ENCODE measurements at places on chromosomes 4 and X.

GRCh38 chr4:15656038-15656470 is 897 bp upstream of the FBXL5 start:
- DNase-seq: no peak

- DNase-seq: no peak
These were observed 5.5 kb upstream of the ATP2B3 start for GRCh38 chrX:153511784-153512500.

GRCh38 chr4:42586775-42587174 is 70.1 kb downstream of the ATP8A1 start:
- DNase-seq: no peak

- DNase-seq: no peak
These were observed 8.0 kb downstream of the IGFBP7 start for GRCh38 chr4:57102050-57102624.

- no peak for DNase-seq
These were observed 38.3 kb upstream of the MMAA start for GRCh38 chr4:145580906-145581305.

DNA sequence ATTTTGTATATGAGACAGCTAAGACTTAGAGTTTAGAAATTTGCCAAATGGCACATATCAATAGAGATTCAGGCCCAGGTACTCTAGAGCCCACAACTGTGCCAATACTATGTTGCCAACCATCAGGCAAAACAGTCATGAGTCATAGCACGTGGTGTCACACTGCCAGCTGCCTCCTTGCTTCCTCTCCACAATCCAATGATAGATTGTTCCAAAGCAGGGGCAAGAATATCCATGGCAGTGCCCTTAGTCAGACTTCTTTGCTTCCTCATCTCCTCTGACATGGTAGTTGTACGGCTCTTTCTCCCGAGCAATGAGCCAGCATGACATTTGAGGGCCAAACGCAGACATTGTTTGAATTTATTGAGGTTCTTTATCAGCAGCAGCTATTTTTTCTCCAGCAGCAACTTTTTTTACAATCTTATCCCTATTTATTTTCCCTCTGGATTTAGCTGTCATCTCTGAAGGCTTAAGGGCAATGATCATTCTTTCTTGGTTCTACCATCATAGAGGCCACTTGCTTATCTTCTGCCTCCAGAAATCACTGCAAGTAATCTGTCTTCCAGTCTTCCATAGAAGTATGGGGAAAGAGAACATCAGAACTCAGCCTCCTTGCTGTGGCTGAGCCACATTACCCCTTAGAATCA is 169.7 kb downstream of the COL4A6 start:
- no peak for DNase-seq

GRCh38 chr4:48899432-48899749 is 7.2 kb downstream of the OCIAD2 start:
- no peak for DNase-seq

GRCh38 chr4:152479428-152480026 is 56.4 kb downstream of the FBXW7 start:
- no peak for DNase-seq

GRCh38 chr4:8283161-8283560 is 13.6 kb downstream of the HTRA3 start:
- no peak for DNase-seq

DNA sequence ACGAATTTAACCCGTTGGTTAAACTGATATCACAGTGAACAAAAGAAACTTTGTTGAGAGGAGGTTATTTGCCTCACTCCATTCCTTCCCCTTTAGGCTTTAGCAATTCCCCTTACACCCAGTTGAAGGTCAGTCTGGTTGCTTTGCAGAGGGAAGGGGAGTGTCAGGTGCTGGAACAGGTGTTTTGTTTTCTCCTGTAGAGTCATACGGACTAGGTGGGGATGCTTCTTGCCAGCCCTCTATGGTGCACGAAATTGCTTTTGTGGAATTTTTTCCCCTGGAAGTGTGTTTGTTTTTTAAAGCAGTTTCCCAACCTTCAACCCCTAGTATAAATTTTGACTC is 33.1 kb downstream of the DLG3 start:
- DNase-seq: no peak

GRCh38 chr4:88893961-88894360 is 163.0 kb downstream of the FAM13A start:
- DNase-seq: no peak

DNA sequence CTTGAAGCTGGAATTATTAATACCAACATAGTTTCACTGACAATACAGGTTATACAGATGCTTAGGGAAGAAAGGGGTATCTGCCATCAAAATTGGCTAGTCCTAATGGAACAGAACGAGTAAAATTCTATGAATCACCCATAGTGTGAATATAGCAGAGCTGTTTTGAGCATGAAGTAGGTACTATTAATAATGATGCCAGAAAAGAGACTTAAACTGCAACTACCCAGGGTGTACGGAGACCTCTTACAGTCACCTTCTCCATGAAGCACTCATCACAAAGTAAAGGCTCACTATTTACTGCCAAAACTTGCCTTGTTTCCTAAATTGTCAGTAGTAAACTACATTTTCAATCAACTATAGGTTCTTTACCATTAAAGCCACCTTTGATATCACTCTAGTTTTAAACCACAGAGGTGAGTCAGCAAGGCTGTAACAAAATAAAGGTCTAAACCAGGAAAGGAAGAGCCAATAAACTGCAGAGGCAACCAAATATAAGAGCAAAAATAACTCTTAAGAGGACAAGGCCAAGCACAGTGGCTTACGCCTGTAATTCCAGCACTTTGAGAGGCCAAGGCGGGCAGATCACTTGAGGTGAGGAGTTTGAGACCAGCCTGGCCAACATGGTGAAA is 114.4 kb downstream of the FRYL start:
- no peak for DNase-seq

DNA sequence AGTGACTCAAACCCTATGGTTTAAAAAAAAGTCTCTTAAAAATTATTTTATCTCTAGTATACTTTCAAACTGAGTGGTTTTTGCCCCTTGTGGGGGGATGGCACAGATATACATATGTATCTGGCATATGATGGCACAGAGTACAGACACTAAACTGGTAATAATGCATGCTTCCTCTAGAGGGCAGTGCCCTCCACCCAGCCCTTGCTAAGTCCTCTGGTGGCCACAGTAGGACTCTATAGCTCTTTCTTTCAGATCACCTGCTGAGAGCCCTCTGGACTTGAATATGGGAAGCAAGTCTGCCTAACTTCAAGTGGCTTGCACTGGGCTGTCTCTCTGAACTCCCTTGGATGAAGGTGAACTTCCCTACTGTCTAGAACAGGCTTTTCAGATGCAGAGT is 66.3 kb downstream of the TSPAN7 start:
- no peak for DNase-seq

- no peak for DNase-seq
These were observed 43.3 kb upstream of the STX18 start for GRCh38 chr4:4585012-4585670.

- DNase-seq: no peak
These were observed 199.8 kb upstream of the GATB start for GRCh38 chr4:151960449-151961230.

- no peak for DNase-seq
These were observed 1.6 kb downstream of the RCHY1 start for GRCh38 chr4:75512386-75513211.

- no peak for DNase-seq
These were observed 31.6 kb upstream of the CLNK start for GRCh38 chr4:10716163-10716562.

DNA sequence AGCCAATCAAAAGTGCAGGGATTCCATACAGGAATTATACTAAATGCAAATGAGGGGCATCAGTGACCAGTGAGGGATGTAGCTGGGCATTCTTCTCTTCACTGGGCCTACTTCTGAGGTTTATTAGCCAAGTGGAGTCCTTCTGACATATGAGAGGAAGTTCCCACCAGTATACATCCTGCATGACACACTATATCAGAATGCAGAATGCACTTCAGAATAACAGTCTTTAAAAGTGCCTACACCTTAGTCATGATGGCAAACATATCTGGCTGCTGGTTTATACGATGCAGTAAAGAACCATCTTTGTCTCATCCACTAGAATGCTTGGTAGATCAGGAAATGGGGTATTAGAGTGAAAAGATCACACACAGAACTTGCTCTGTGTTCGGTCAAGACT is 180.3 kb upstream of the PPARGC1A start:
- no peak for DNase-seq

DNA sequence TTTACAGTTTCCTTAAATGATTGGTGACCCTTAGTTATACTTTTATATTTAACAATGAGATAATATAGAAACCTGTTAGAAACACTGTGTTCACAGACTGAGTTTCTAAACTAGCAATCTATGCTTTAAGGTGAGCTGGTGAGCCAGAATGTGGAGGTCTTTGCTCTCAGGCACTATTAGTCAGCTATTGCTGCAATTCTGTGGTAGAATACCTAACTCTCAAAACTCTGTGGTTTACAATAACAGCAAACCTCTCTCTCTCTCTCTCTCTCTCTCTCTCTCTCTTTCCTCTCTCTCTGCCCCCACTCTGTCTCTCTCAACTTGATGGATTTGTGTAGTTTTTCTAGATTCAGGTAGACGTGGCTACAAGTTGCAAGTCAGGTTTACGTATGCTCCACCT is 17.6 kb upstream of the LCORL start:
- no peak for DNase-seq

DNA sequence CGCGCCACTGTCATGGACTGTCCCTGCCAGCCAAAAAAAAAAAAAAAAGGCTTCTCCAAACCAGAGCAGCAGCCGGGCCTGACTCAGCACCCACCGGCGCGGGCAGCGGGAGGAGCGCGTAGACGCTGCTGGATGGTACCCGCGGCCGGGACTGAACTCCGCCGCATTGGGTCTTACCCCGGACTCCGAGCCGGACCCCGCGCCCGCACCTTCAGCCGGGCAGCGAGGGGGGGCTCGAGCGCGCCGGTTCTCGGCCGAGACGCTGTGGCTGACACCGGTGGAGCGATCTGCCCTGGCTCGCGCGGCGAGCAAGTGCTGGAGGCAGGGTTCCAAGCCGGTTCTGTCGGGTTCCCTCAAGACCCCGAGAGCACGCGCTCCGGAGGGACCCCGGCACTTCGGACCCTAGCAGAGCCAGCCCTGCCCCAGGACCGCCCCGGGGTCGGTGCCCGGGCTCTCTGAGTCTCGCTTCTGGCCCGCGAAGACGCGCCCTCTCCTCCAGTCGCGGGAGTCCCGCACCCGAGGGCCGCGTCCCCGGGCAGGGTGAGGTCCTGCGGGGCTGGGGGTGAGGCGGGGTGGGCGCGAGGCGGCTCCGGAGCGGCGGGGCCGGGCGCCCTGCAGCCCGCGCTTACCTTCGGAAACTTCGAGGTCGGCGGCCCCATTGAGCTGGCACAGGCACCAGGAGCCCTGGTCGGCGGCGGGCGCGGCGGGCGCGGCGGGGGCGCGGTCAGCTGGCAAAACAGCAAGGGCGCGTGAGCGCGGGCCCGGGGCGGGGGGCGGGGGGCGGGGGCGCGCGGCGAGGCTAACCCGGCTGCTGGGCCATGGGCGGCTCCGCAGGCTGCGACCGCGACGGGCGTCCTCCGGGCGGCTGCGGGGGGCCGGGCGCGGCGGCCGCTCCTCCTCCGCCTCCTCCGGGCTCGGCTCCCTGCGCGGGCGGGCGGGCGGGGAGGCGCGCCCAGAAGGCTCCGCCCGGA is 11.8 kb upstream of the MAN2B2 start:
- DNase-seq: no peak

DNA sequence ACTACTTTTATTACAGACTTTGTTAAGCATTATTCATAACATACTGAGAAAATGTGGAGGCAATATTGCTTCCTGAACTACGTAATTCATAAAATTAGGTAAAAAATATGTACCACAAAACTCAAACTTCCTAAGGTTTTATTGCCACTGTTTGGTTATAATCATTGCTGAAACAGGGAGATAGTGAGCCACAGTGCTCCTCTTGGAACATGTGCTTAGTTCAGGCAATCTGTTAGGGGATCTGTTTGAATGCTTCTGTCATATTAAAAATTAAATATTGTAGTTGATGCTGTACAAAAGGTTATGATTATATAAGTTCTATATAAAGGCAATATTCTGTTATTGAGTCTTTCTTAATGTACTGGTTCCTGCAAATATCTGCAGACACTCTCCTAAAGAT is 480.7 kb downstream of the GRXCR1 start:
- DNase-seq: no peak

GRCh38 chr4:3286335-3287175 is 6.3 kb upstream of the RGS12 start:
- DNase-seq: no peak

DNA sequence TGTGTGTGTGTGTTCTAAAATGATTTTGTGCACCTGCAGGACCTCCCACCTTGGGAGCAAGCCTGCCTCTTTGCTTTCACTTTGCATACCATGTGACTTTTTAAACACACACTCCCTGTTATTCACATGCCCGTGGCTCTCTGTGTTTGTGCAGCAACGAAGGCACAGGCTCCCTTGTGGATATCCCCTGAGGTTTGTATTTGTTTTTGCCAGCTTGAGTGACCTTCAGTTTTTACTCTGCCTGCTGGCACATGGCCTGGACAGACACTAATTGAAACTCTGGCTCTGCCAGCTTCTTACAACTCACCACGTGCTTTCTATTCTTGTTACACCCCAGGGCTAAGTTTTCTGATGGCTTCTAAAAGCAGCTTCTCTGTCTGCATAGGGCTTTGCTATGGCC is 885.8 kb downstream of the SH3BGRL start:
- DNase-seq: no peak

GRCh38 chr4:125421547-125421946 is 106.8 kb downstream of the FAT4 start:
- DNase-seq: no peak
